ENCODE measurements at places on chromosomes 2 and 18.

DNA sequence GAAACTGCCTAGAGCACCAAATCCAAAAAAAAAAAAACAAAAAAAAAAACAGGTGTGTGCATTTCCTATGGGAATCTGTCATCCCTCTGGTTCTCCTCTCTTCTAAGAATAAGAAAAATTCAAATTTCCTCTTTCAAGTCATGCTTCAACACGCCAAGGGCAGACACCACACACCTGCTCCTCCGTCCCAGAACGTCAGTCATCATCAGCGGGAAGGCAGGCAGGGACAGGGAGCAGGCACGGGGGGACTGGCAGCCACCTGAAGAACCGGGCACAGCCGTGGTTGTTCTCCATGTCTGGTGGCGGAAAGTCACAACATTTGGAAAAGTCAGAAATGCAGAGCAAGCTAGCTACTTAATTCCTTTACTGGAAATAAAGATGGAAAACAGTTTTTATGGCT, 214.8 kb downstream of the IKZF2 start:
- DNase-seq, result no peak

GRCh38 chr18:36493349-36494159, 196.0 kb downstream of the FHOD3 start:
- no peak for DNase-seq

DNA sequence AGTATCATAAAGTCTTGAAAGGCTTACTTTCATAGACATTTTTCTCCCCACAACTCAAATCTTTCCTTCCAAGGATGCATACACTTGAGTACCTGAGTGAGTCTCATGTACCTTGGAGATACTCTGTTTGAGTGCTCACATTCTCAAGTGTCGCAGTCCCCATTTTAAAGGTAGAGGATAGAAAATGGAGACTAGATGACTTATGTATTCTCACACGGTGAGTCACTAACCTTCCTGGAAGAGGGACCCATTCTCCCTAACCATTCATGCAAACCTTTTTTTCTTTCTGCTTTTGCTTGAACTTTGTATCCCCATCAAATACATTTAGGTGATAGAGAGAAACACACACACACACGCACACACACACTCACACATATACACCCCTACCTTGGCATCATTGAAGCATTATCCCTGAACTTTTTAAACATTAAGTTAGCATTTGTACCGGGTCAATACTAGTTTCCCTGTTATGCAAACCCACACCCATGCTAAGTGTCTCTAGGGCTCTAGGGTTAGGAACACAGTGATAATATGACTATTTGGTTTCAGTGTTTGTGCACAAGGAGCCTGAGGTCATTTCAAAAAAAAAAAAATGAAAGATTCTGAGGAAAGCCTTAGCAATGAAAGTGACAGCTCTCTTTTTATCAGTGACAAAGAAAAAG, 236.2 kb downstream of the IKZF2 start:
- DNase-seq, result no peak

DNA sequence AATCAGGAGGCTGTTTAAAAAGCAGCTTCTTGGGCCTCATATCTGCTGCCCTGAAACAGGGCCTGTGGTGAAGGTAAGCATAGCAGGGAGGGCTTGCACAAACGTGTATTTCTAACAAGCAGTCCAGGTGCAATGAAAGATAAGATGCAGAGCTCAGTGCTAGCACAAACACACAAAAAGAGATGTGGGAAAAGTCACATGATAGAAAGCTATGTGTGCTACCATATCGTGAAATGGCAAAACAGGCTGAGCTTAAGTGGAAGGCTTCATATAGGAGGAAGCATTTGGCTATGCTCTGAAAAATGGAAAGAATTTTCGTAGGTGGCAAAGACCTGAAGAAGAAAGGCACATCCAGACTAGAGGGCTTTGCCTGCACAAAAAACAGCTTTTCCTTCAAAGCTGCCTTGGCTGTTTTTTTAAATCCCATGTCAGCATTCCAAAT, 10.2 kb downstream of the RSAD2 start:
- no peak for DNase-seq

GRCh38 chr2:204177977-204178522, 241.5 kb downstream of the ICOS start:
- no peak for DNase-seq

DNA sequence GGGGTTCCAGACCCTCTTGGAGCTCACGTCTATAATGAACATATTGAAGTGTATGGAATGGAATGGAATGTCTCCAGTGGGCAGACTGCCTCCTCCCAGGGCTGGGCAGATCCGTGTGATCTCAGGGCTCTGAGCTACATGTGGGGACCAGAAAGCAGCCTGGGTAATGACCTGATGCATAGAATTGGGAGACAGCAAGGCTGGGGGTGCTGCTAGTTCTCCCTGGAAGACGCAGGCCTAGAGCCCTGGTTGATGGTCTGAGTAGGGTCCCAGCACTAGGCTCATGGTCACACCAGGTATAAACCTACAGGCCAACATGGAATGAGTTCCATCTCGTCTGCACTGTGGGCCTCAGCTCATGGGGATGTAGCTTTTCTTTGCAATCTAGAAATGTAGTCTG, 46.7 kb downstream of the ACAA2 start:
- DNase-seq, result no peak

GRCh38 chr2:157497638-157498314, 53.9 kb upstream of the CYTIP start:
- no peak for DNase-seq

DNA sequence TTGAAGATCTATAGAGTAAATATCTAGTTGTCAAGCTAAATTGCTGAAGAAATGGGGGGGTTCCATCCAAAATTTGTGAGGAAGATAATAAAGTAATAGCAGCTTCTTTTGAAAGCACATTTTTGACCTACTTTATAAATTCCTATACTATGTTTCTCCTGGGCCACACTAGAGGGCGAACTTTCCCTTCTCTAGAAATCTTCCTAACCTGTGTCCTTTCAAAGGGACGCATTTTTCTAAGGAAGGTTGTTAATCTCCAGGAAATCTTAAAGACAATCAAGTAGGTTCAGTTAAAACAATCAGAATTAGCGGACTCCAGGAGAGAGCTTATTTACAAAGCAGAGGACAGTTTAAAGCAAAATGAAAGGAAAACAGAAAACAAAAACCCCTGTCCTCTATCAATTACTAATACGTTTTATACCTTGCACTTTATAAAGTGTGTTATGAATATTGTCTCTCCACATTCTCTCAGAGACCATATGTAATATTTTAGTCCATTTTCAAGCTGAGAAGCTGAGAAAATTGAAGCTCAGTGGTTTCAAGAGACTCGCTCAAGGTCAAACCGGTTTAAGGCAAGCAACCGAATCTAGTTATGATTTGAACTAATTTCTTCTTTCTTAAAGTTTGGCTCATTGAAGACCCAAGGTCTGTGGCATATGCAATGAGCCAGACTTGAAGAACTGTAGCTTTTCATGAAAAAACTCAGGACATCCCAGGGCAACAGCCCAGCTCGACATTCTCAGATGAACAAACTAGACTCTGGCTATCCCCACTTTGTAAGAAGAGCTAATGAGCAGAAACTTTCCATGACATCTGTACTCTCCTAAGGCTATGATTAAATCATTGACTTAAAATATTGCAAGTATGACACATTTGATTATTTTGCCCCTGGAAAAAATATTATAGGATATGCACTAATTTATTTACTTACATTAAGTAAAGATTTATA, 273.6 kb downstream of the PAX3 start:
- no peak for DNase-seq
